Activated naive CD4-positive, alpha-beta T cell (primary cell): ENCODE measurements at places on chromosomes 4 and X.
A peak's percentile ranks its signal among the peaks of the same experiment; 100 is the strongest.

- no peak for DNase-seq
Measured at GRCh38 chrX:153669901-153670731, 3.5 kb downstream of the PNCK start.

DNA sequence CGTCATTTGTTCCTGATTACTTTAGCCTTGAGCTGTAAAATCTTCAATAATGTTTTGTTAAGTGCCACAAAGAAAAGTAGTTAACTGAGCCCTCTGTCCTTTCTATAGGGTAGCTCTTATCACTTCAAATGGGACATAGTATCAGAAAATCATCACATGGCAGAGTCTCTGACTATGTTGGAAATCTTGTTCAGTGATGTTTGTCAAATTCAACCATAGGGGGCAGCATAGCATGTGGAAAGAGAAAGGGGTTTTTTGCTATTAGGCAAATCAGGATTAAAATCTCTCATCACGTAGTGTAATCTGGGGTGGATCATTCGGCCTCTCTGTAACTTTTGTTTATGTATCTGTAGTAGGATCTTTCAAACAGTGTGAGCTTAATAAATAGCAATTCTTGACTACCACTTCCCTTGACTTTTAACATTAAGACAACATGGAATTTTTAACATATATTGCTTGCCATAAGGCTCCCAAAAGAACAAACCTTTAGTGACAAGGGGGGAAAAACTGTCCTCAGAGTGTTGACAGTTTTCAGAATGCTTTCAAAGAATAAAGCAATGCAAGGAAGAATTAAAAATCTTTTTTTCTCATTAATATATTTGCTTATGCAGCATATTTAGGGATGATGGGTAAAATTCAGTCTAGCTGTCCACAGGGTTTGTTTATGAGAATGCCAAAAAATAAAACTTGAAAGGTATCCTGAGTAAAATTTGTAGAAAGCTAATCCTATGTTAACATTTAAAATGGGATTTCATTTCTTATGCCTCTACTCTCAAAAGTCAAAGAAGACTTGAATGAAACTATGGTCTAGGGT is 127.2 kb downstream of the FBXW7 start:
- DNase-seq = no peak

DNA sequence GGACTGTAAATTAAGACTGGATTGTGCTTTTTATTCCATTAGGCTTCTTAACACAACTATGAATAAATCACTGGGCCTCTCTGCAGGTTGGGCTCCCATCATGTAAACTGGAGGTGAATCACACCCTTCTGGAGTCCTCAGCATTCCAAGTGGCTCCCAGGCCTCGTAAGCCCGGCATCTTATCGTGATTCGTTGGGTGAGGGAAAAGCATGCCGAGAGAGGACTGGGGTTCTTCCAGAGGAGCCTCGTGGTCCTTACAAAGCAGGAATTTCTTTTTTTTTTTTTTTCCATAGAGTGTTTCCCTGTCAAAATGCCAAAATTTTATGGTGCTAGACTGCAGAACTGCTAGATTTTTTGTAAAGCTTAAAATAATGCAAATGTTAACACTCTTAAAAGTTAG is 20.0 kb downstream of the CLDN22 start:
- no peak for DNase-seq

GRCh38 chr4:1843852-1844251 is 12.1 kb downstream of the LETM1 start:
- no peak for DNase-seq

DNA sequence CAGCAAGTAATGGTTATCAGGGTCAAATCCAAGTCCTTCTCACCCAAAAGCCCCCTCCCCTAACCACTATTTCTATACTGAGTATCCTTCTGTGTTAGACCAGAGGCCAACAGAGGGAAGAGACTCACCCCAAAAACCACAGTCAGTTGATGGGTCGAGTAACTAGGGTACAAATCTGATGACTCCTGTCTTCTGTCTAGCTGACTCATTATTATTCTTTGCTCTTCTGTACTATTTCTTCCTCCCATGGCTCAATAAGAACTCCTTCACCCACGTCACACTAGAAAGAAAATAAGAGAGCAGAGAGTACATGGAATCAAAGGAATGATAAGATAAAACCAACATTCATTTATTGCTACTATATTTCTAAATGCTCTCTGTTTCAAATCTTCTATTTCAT is 2.0 kb downstream of the RAB40A start:
- no peak for DNase-seq

DNA sequence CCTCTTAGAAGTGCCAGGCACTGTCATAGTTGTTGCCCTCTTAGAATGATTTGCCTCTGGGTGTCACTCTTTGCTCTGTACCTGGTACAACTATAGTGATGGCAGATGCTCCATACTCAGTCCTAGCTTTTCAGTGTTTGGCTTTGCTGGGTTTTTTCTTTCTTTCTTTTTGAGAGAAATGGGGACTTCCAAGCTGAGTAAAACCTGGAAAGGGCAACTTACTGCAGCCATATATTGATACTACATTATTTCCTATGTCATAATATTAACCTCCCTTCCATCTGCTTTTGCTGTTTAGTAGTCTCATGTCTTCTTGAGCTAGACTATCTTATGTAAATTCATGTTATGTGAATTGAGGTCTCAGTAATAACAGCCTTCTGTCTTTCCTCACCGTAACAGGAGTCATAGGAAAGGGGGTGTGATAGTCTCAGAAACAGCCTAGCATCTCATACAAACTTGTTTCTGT is 49.0 kb downstream of the NIPAL1 start:
- DNase-seq = no peak

- no peak for DNase-seq
Measured at GRCh38 chrX:14573161-14573560, 43.8 kb downstream of the GLRA2 start.

DNA sequence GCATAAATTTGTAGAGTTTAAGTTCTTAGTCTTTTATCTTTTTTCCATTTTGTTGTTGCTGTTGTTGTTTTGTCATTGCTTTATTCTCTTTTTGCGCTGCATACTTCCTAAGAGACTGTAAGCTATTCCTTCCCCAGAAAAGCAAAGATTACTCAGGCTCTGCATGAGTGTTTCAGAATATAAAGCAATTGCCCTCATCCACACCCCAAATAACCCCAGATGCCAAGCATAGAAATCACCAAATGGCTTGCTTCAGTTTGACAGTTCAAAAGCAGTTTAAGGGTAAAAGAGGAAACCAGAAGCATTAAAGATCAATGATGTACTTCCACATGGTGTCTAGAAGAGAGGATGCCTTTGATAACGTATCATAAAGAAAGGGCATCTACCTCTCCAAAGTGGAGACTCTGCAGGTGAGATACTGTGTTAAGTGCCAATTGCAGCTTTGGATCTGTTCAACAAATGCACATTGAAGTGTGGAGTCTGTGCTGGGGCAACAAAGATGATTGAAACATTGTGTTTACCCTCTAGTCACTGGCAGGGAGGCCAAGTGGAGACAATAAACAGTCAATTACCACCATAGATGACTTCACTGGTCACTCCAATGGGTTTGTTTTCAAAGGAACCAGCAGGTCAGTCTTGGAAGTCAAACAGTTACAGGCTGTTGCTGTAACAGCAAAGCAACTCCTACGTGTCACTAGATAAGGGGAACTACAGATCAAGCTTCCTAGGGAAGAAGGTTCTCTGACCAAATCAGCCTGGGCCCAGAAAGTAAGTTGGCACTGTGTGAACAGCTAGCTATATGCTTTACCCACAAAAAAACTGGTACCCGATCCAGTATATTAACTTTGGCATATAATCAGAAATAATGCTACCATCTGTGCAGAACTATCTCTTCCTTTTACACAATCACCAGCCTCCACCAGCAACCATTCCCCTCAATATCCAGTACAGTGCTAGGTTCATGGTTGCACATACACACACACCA is 40.6 kb upstream of the IL21 start:
- no peak for DNase-seq

DNA sequence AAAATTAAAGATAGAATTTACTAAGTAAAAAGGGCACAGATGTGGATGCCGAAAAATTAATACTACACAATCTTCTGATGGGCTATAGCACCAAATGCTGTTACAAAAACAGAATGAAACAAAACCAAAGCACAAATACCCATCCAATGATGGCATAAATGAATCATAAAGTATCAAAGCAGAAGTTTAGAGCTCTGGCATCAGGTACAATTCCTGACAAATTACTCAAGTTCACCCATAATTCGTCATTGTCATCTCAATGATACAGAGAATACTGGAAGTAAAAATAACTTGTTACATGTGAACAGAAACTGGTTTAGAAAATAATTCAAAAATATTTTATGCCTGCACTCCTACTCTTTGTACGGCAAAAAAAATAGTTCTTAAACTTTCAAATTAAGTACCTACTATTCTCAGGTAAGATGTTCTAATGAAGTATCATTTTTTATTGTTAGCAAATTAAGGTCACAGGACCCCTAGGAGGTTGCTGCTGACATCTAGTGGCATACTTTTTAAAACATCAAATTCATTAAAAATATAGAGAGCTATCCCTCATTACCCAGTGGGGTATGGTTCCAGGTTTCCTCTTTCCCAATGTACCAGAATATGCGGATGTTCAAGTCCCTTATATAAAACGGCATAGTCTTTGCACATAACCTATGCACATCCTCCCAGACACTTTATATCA is 126.1 kb downstream of the INPP4B start:
- DNase-seq = no peak

GRCh38 chr4:15234116-15234855 is 193.5 kb upstream of the C1QTNF7 start:
- DNase-seq = no peak

GRCh38 chrX:118523920-118524319 is 28.3 kb downstream of the DOCK11 start:
- peak; percentile 0 for DNase-seq

DNA sequence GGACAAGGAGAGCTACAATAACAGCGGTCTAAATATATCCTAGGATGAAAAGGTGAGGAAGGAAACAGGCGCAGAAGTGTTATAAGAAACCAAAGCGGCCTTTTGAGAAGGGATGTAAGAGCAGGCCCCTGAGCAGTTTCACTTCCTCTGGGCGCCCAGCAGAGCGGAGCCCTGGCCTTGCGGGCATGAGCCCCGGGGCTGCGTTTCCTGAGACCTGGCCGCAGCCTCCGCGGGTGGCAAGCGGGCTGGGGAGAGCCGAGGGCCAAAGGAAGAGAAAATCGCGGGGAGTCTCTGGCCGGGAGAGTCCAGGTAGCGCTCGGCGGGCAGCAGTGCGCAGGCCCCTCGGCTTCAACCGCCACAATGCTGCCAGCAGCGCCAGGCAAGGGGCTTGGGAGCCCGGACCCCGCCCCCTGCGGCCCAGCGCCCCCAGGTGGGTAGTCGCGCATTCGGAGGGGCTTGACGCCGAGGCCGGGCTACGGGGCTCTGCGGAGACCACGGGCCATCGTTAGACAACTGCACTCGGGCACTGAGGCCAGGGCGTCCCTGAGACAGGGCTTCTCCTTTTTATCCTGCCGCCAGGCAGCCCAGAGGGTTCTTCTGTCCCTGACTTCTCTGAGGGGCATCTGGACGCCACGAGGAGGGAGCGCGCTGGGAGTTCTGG is at the start of gene BANK1:
TSS of gene BANK1 (plus strand) at position 210 of the 661 bp plus-strand sequence. CDS start at position 361, 151 bp downstream.
- DNase-seq = no peak

- DNase-seq = no peak
Measured at GRCh38 chrX:136259543-136259942, 8.3 kb upstream of the MAP7D3 start.

- no peak for DNase-seq
Measured at GRCh38 chr4:165058666-165059065, 5.0 kb downstream of the TRIM75 start.

DNA sequence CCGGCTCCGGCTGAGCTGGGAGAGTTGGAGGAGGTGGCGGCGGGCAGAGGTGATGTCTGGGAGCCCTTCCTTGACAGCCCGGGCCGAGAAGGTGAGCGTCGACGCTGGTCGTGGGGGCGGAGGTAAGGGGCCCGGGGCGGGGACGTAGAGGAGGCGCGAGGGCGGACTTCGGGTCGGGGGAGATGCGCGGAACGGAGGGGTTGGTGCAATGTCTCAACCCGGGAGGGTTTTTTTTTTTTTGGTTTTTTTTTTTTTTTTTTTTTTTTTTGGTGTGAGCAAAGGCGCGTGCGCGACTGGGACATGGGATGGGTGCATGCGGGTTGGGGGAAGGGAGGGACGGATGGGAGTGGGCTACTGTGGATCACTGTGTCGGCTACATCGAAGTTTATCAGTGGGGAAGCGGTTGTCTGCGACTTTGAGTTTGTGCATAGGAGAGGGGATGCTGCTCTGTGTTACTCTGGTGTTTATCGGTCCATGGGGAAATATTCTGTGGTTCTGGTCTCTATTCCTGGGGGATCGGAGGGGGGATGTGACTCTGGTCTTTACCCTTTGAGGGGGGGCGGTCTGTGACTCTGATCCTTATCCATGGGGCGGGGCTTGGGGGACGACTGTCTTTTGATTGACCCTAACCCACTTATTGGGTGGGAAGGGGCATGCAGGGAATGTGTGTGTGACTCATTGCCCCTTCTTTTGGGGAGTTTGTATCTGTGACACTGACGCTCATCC is 537 bp downstream of the RBM10 start:
- DNase-seq = no peak

- no peak for DNase-seq
Measured at GRCh38 chr4:84258905-84259830, 239.9 kb downstream of the NKX6-1 start.

DNA sequence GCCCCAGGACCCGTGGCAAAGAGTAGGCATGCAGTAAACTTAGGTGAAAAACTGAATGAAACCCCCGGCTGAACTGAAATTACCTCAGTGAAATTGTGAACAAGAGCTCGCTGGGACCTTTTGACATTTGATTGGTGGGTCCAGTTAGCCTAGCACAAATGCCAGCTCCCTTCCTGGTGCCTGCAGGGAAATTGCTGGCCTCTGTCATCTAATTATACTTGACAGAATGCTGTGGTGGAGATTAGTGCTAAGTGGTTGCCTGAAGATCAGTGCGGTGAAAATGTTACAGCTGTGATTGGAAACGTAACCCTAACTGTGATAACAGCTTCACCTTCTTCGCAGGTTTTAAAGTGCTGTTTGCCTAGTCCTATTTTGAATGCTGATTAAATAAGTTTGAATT is 43.0 kb downstream of the ADD1 start:
- no peak for DNase-seq

GRCh38 chrX:141619336-141619735 is 29.8 kb downstream of the SPANXA2 start:
- no peak for DNase-seq

- no peak for DNase-seq
Measured at GRCh38 chr4:184136525-184136924, 81.1 kb downstream of the ENPP6 start.

- no peak for DNase-seq
Measured at GRCh38 chr4:148795156-148795864, 353.1 kb upstream of the NR3C2 start.

- DNase-seq = no peak
Measured at GRCh38 chrX:153818571-153819383, 11.6 kb downstream of the PDZD4 start.

DNA sequence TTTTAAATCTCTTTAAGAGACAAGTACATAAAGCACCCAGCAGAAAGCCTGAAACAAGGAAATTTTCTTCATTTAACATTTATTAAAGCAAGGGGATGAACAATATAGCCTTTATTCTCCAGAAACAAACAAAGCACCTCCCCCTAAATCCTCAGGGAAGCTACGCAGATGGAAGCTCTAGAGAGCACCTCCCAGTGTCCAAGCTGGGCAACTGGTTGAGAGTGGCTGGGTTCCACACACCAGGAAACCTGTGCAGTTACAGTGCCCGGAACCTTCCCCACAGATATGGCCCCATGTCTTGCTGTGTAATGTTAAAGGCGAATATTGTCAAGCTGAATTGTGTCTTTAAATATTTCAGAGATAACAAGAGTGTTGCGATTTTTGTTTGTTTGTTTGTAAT is 8.9 kb upstream of the TRIML1 start:
- DNase-seq = no peak

GRCh38 chr4:103099691-103100392 is at the start of gene BDH2:
Gene BDH2, minus strand, starts transcription at chr4:103099834. Its CDS starts 3,580 bp downstream, at chr4:103096254.
- DNase-seq = no peak

GRCh38 chrX:96770315-96770714 is 85.7 kb downstream of the DIAPH2 start:
- no peak for DNase-seq
